Activated naive CD4-positive, alpha-beta T cell treated with Interleukin-2 at 50 U/mL for 16 hours (primary cell): ENCODE measurements at places on chromosomes 7 and 10.

DNA sequence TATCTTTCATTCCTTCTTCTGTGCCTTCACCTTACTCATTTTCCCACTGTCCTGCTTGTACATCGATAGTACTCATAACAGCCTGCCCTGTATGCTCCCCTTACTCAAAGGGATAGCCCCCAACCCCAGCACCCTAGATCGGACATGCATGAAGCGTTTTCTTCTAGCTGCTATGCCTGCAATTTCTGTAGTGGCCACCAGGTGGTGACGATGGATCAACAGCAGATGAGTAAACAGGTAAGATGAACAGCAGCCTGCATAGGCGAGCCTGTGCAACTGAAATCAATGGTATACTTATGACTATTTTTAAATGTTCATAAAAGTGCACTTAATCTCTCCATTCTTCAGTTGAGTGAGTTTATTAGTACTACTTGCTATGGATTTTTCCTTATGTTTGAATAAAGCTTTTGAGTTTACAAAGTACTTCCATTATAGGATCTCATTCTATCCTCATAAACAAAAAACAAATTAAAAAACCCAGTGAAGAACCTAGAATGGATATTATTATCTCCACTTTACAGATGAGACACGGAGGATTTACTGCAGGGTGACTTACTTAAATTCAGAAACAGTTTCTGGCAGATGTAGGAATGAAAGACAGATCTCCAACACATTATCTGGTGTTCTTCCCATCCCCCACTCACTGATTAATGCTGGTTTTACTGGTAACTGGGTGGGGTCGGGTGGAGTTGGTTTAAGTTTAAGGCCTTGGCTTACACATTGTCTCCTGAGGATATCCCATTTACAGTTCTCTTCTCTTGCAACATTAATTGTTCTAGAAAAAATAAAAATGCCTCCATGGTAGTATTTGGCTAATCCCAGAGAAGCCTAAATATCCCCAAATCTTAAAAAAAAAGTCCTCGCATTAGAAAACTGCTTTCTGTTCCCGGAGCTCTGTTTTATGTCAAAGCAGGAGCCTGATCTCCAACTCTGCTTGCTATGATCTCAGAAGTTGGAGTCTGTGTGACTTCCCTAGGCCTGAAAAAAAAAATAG lies 222.1 kb downstream of the GLI3 start:
- DNase-seq = peak; percentile 15

DNA sequence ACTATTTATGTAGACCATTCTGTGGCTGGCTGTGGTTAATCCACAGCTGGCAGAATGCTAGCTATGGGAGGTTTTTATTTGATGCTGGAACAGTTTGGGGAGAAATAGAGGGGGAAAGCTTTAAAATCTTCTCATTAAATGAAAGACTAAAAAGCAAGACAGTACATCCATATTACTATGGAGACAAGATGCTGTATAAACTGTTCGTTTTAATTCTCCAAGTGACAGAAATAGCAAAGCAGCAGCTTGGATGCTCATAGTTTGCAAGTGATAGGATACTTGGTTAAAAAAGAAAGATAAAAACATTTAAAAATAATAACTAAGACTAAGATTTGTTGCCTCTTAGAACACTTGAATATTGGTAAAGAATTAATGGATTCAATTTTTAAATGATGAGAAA lies 304.9 kb upstream of the KAT6B start:
- DNase-seq = no peak

DNA sequence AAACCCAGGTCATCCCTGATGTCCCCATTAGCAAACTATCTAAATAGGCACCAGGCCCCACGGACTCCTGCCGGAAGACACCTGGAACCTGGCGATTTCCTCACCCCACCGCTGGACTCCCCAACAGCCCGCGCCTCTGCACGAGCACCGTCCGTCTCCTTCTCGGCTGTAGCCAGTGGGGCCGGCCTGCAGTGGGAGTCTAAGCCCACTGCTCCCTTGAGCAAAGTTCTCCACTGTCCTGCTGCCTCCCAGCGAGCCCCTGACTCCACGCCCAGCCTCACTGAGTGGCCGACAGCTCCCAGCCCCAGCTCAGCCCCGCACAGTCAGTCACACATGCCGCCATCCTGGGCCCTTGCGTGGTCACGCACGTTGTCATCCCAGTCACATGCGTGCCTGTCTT lies 211.3 kb upstream of the PPP2R2D start:
- DNase-seq = no peak

- no peak for DNase-seq
These were observed 111.4 kb upstream of the CACUL1 start for GRCh38 chr10:118865998-118866693.

DNA sequence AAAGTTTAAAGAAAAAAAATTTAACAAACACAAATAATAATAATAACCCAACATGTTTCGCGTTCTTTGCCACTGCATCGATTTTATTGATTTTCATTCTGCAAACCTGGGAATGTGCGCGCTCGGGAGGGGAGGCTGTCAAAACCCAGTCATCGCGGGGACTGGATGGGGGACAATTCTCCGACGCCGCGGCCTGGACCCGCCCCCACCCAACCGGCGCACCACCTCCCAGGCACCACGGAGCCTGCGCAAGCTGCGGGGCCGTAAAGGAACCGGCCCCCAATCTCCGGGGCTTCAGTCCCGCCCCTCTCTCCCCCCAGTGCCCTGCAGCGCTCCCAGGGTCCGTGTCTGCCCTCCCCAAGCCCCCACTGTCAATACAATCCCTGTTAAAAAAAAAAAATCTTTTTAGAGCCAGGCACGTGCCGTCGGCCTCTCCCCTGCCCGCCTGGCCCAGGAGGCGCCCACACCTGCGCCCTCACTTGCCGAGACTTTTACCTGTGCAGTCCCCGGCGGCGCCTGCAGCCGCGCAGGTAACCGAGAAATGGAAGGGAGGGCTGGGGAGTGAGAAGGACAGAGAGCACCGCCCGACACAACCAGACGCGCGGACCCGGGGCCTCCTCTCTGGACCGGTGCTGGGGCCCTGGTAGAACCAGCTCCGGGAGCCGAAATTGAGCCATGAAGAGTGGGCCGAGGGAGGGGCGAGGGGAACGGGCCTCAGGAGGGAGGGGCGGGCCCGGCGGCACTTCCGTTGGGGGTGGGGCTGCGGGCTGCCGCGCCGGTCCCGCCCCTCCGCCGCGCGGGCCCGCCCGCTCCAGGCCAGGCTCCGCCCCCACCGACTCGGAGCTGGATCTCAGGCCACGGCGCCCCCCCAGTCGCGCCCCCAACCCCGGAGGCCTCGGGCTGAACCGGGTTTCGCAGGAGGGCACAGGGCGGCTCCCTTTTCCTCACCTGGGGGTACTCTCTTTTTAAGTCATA lies 7.6 kb upstream of the ZNF503 start:
- DNase-seq = no peak

DNA sequence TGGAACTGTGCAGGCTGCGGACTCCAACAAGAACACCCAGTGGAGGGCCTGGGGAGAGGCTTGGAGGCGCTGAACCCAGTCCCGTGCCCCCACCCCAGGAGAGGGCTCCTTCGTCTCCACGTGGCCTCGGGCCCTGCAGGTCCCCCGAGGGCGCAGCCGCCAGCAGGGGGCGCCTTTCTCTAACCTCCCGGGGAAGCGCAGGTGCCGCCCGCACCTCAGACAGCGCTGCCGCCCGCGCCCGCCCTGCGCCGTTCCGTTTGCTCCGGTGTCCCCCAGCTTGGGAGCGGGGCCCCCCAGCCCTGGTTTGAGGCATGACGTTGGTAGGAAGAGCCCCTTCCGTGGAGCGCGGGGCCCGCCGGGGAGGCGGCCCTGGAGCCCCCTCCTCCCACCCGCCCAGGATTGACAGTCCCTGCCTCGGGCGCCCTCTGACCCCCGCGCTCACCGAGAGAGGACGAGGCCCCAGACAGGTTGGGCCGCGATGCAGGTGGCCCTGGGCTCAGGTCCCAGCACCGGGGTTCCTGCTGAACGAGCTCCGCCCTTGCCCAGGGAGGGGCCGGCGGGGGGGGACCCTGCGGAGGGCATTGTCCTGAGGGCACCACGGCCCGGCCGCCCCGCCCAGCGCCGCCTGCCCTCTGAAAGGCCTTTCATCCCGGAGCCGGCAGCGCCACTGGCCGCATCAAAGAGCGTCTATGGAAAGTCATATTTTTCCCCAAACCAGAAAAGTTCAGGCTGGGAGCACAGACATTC lies 42.8 kb downstream of the FOXL3 start:
- DNase-seq = peak; percentile 92

- no peak for DNase-seq
These were observed 36.5 kb downstream of the GRID1 start for GRCh38 chr10:86329896-86330680.

DNA sequence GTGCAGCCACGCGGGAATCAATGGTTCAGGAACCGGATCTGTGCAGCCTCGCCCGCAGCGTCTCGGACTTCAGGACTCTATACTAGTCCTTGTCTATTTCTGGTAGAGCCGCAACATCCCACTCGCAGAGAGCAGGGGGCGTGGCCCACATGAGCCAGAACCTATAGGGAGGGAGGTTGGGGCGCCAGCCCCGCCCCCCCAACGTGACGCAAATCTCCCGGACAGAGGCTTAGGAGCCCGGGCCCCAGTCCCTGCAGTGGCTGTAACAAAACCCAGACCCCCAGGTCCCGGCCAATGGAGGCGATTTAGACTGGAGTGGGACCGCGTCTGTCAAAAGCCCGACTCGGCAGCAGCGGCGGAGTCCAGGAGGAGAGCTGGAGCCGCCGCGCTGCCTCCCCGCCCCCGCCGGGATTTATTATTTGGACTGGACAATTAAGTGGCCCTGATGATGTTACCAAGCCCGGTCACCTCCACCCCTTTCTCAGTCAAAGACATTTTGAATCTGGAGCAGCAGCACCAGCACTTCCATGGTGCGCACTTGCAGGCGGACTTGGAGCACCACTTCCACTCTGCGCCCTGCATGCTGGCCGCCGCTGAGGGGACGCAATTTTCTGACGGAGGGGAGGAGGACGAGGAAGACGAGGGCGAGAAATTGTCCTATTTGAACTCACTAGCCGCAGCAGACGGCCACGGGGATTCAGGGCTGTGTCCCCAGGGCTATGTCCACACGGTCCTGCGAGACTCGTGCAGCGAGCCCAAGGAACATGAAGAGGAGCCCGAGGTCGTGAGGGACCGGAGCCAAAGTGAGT lies at the start of gene NKX2-3:
Gene NKX2-3, plus strand, starts transcription at position 256 of the 809 bp plus-strand sequence. Its CDS starts 190 bp downstream, at position 446.
- DNase-seq = peak; percentile 26

- no peak for DNase-seq
These were observed 48.3 kb downstream of the ITIH5 start for GRCh38 chr10:7618461-7618860.

GRCh38 chr10:48937796-48938195 lies 1.8 kb downstream of the LRRC18 start:
- no peak for DNase-seq
